ENCODE measurements at places on chromosomes 4 and X.

- no peak for DNase-seq
These were observed 118.0 kb downstream of the SLC2A9 start for GRCh38 chr4:9903317-9903716.

DNA sequence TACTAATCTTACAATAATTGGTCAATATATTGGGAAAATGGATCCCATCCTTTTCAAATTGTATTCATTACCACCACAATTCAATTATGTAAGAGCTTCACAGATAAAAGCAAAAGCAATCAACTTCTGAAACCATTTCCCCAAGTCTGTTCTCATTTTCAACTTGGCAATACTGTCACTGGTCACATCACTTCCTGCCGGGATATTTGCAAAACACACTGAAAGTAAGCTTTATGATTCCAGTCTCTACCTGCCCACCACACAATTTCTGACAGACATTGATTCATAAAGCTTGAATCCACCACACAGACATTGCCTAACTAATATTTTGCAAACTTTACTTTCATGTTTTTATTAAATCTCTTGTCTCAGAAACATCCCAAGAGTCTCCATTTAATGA is 53.6 kb downstream of the LIN54 start:
- no peak for DNase-seq

DNA sequence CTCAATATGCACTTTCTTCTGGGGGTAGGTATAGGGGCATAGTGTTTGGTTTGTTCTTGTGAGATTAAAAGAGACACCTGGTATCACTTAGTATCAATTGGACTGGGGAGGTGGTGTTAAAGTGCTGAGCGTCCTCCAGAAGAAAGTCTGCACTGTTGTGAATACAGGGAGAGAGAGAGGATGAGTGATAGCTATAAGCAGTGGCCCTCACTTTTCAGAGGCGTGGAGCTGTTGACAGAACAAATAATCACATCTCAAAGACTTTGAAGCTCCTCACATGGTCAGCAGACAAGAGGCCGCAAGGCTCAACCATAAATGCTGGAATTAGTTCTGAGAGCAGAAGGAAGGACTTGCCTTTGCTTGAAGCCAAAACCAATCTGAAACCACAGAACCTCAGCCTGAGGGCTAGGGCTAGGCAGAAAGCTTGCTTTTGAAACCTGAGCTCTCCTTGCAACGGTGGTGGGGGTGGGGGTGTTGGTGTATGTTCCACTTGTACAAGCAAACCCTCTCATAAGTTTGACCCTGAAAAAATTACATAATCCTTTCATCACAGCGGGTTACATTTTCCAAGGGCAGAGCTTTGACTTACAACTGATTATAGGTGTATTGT is 123.2 kb upstream of the SCML1 start:
- no peak for DNase-seq

DNA sequence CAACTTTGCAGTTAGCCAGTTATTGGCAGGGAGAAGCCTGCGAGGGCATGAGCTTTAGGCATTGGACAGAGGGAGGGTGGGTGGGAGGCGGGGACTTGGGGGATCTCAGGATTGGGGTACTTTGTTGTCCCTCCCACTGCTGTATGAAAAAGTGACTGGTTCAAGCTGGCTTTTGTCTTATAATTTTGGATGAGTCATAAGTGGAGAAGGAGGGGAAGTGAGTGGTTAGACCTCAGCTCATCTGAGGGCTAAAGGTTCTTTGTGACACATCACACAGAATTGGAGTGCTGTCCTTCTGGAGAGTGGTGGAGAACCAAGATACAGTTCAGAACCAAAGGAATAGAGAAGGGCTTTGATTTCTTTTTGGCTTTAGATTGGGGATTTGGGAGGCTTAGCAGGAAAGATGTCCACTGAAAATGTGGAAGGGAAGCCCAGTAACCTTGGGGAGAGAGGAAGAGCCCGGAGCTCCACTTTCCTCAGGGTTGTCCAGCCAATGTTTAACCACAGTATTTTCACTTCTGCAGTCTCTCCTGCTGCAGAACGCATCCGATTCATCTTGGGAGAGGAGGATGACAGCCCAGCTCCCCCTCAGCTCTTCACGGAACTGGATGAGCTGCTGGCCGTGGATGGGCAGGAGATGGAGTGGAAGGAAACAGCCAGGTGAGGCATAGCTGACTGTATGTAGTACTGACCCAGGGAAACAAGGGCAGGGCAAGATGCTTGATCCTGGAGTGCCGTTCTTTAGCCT is at the start of gene SLC4A4:
SLC4A4 (plus strand) TSS at position 175 of the 748 bp plus-strand sequence.
- no peak for DNase-seq

GRCh38 chrX:131792789-131793462 is 230.2 kb upstream of the STK26 start:
- no peak for DNase-seq

- DNase-seq = no peak
These were observed 16.4 kb downstream of the DSPP start for GRCh38 chr4:87624698-87625097.

GRCh38 chr4:150476776-150477175 is 105.2 kb upstream of the MAB21L2 start:
- DNase-seq = no peak

DNA sequence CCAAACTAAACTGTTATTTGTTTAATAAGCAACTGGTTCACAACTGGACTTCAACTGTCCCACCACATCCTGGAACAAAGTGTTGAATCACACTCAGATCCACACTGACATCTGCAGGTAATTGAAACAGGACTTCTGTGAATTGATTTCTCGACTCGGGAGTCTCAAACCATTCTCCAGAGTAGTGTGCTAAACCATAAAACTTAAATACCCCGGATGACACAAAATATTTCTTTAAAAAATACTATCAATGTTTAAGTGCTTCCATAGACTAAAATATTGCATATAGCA is 95.4 kb upstream of the PLAC1 start:
- no peak for DNase-seq

GRCh38 chr4:140090215-140090731 is 63.7 kb downstream of the MAML3 start:
- no peak for DNase-seq

- DNase-seq = no peak
These were observed 60.3 kb upstream of the KLF3 start for GRCh38 chr4:38603652-38604051.

DNA sequence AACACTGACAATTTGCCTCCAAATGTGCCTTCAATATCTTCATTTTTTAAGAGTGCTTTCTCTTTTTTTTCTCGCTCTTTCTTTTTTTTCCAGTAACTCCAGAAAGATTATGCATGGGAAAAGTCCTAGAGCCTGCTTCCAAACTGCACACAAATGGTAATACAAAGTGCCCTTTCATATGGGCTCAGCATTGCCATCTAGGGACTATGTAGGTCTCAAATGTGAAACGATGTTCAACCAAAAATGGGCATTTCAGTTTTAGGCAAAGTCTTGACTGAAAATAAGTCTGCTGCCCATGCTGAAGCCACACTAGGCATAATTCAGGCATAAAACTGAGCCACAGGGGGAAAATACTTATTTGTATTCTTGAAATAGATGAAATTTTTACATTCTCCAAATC is 65.6 kb downstream of the SYNPO2 start:
- no peak for DNase-seq

- peak; percentile 78 for DNase-seq
These were observed 27.9 kb upstream of the TMSB4X start for GRCh38 chrX:12946838-12947544.

- DNase-seq = no peak
These were observed 267.4 kb downstream of the RAPGEF2 start for GRCh38 chr4:159370286-159370685.

DNA sequence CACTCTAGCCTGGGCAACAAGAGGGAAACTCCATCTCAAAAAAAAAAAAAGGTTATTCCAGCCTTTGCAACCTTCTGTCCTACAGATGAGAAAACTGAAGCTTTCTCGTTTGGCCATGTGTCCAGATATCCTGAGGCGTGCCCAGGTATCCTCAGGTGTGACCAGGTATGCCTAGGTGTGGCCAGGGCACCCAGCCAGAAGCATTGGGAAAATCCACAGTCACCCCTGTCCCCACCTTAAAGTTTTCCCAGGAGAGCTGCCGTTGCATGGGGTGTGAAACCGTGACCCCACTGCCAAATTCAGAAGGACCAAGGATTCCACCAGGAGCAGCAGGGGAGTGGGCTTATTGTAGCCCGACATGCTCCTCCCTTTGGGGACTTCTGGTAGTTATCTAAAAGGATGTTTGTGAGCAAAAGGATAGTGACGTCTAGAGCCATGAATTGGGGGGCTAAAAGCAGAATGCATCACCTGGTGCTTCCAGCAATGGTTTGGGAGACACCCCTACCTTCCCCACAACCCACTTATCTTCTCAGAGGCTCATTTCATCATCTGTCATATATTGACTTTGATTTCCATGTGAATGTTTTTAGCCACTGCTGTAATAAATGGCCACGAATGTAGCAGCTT is 4.0 kb upstream of the DHRSX start:
- no peak for DNase-seq

DNA sequence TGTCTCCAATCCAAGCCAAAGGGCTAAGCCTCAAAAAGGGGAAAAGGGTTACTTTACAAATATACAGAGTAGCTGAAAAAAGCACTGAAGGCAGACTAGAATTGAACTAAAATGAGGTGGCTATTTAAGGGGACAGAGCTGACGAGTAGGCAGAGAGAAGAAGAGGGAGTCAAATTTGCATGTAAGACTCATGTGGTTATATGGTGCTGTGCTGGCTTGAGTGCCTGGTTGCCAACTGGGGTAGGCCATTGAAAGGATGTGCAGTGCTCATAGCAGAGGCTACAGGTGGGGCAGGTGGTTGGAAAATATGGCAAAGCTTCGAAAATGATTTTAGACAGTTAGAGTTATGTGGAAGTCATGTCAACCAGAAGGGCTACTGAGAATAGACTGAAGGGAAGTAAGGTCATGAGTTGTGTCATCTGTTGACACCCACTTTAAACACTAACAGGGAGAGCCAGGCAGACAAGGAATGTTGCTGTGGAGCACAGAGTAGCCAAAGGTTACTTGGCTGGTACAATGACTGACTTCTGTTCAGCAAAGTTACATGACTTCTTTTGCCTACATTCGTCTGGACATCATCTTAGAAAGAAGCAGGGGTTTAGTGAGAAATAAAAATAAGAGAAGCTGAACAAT is 1210.4 kb downstream of the ADGRL3 start:
- DNase-seq = no peak

- DNase-seq = no peak
These were observed 1.7 kb upstream of the BMP2K start for GRCh38 chr4:78774417-78774816.

DNA sequence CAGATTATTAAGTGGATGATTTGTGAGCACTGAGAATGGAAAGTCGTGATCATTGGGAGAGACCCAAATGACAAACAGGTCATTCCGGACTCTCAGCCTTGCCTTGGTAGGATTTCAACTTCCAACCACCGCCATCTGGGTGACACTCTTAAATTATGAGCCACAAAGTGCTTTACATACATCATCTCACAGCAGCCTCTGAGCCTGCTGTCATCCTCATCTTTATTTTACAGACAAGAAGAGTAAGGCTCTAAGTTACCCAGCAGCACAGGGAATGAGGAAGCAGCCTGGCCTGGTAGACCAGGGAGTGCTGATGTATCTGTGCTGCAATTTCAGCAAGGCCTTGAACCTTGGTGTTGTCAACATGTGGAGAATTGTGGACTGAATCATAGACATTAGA is 105.8 kb upstream of the TRIM2 start:
- DNase-seq = no peak

DNA sequence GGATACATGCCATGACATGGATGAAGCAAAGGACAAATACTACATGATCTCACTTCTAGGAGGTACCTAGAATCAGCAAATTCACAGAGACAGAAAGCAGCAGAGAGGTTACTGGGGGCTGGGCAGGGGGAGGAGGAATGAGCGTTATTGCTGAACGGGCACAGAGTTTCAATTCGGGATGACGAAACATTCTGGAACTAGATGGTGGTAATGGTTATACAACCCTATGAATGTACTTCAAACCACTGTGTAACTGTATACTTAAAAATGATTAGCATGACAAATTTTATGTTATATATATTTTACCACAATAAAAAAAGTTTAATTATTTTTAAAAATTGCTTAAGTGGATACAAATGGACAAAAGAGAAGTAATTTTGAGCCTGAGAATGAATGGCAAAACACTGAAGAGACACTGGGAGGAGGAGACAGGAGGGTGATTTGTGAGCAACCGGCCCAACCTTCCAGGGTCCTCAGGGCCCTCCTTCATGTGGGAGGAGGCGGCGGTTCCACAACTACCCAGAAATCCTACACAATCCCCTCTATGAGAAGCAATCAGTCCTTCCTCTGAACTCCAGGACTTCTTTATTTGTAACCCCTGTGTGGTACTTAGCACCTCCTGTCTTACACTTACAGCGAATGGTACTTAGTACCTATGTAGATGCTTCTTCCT is 14.1 kb downstream of the ACSL1 start:
- no peak for DNase-seq

DNA sequence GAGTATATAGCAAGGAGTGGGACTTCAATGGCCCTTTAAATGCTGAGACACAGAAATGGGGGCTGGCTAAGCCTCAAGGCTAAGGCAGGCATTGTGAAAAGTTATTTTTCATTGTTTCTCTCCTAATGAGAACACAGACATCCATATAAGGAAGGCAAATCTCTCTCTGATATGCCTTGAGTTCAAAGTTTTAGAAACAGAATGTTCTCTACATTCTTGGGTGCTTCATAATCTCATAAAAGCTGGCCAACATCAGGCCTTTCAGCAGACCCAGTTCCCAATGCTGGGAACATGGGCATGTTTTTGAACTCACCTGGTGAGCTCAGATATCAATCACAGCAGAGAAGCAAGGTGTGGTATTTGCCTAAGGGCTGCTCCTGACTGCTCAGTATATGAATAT is 19.4 kb upstream of the RAB40A start:
- DNase-seq = no peak

DNA sequence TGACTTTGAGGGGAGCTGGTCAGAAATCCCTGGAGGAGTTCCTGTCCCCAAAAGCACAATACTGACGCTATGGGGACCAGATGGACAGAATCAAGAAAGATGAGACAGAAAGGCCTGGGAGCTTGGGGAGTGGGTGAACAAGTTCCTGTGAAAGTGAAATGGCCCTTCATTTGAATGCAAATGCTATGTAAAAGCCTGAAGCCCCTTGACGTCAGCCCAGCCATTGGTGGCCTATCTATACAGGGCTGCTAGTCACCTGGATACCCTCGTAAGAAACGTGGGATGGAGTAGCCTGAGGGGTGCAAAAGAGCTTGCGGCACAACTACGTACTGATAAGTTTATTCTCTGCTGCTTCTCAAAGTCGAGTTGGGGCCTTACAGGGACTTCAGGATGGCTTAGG is at the start of gene CDX4:
CDX4 (plus strand) TSS at position 223 of the 400 bp plus-strand sequence. CDS start 201 bp downstream, outside the sequence.
- no peak for DNase-seq

DNA sequence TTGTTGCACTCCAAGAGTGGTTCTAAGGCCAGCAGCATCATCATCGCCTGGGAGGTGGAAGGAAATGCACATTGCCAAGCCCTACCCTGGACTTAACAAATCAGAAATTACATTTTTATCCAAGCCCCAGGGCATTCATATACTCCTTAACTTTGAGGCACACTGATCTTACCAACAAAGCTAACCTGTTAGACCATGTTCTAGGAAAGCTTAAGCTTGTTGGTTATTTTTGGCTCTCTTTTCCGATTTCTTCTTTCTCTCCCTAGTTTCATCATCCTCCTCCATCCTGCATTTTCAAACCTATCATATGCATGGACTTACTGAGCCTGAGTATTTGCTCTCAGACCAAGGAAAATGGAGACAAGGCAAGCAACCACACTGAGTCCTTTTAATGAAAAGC is 133.4 kb downstream of the OPHN1 start:
- no peak for DNase-seq

GRCh38 chr4:99655308-99656081 is 2.1 kb downstream of the C4orf54 start:
- DNase-seq = no peak

GRCh38 chr4:141246243-141246642 is 25.5 kb downstream of the ZNF330 start:
- no peak for DNase-seq

Data from small intestine (tissue), 16 donors.